ENCODE measurements at places on chromosomes 7 and 10. TPM values are rescaled to one million over a fixed set of nuclear protein-coding genes. Genes with fewer than 3 reads are reported as not detected.

Gene TMEM168
- 10.8 TPM for total RNA-seq

- no peak for DNase-seq
Observed at GRCh38 chr10:106941297-106942034, 223.0 kb downstream of the SORCS1 start.

GRCh38 chr7:132519936-132520335, 56.3 kb downstream of the PLXNA4 start:
- DNase-seq: peak; percentile 48

DNA sequence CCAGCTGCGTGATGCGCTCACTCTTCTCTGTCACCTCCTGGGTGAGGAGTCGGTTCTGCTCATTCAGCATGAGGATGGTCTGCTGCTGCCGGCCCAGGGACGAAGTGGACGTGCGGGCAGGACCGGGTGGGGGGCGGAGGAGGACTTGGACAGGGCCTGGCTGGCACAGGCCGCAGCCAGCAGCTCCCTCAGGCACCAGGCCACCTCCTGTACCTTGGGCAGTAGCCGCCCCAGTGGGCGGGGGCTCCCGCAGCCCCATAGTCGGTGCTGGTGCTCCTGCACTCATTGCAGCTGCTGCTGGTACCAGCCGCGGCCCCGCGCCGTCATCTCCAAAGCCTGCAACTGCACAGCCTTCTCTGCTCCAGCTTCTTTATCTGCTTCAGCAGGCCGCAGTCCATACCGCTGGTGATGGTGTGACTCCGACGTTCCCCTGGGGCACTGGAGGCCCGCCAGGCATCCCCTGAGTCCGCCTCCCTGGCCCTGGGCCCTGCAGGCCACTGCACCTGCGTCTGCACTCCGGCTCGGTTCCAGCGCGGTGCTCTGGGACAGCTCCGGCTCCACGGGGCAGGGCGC, 884.9 kb upstream of the ZNF722 start:
- DNase-seq: no peak

Gene LEP
- not detected for total RNA-seq

All from astrocyte (in vitro differentiated cells and primary cell).